Head of caudate nucleus (tissue), 42 donors: ENCODE measurements at places on chromosomes 3 and 15.

GRCh38 chr3:52202384-52203077 is 4.6 kb downstream of the ALAS1 start:
- no peak for DNase-seq

DNA sequence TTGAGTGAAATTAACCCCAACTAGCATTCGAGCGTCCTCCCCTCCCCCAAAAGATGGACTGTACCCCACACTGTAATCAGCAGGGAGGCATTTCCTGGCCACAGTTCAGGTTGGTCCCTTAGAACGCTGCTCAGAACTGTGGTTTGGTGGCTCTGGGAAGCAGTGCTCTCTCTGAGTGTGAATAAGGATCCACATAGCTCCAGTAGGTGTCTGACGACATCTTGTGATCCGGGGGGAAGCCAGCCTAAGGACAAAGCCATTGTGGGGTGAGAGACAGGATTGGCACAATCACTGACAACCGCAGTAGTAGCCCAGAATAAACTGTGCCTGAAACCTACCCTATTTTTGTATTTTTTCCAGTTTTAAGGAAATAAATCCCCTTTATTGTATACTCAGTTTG is 125.3 kb downstream of the IGF1R start:
- DNase-seq: no peak

GRCh38 chr3:52310861-52311575 is 5.1 kb upstream of the DNAH1 start:
- no peak for DNase-seq

DNA sequence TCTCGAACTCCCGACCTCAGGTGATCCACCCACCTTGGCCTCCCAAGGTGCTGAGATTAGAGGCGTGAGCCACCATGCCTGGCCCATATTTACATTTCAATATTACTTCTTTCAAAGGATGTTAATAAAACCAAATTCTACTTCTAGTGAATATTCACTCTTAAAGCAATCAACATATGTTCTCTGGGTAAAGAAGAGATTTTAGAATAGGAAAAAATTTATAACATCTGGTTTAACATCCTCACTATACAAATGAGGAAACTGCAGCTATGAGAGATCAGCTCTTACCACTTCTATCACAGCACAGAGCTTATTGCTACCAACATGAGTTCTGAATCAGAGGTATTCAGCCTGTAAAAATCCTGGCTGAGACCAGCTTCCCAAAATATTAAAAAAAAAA is 48.7 kb downstream of the IL17RD start:
- no peak for DNase-seq

DNA sequence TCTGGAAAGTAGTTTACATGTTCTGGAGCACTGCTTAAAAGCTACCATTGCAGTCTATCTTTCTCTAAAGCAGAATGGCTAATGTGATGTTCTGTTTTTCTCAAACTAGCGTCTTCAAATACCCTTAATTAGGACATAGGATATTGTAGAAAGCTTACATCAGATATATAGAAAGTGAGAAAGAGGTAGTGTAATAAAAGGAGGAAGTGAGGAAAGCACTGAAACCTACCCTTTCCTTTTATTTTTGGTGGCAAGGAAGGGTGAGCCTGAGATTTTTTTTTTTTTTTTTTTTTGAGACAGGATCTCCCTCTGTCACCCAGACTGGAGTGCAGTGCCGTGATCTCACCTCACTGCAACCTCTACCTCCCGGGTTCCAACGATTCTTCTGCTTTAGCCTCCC is 9.4 kb downstream of the SENP2 start:
- DNase-seq: no peak

GRCh38 chr3:39783680-39784079 is 25.7 kb upstream of the MYRIP start:
- no peak for DNase-seq

DNA sequence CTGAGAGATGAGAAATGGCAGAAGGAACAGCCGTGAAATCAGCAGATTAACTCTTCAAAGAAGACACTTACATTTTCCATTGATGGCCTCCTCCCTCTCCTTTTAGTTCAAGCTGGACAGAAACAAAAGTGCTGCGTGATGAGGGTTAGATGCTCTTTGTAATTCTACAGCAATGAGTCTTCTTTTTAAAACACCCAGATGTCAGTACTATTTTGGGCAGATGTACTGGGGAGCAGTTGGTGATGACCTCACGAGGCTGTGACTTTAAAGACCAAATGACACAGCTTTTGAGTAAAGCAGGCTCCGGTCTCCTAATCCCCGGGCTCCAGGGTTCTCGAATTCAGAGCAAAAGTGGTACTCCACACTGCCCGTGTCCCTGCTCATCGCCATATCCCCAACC is 198.2 kb downstream of the SLCO3A1 start:
- no peak for DNase-seq

- peak; percentile 7 for DNase-seq
These were observed 38.8 kb upstream of the MLF1 start for GRCh38 chr3:158532099-158532734.

GRCh38 chr3:42163622-42164244 is 72.6 kb downstream of the TRAK1 start:
- no peak for DNase-seq

GRCh38 chr3:153744889-153745288 is 376.3 kb upstream of the ARHGEF26 start:
- no peak for DNase-seq

DNA sequence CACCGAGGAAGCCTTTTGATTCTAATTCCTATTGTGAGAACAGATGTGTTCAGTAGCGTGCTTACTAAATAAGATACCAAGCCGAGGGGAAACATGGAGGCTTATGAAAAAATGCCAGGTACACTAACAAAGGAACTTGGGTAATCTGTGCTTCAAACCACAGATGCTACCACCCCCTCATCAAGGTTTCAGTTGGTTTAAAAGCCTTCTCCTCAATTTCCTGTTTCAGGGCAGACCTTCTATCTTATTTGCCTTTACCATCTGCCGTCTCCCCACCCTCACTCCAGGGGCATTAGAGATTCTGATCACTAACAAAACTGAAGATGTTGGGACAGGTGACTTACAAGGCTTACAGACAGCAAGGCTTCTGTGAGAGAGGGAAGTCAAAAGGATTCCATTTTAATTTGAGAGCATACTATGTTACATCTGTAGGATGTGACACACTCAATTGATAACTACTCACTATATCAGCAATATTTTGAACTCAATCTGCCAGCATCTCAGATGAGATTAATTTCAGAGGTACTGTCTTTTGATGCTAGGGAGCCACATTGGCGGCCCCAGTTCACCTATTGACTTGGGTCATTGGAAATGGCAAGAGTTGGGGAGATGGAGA is 60.6 kb upstream of the PLCL2 start:
- DNase-seq: no peak

DNA sequence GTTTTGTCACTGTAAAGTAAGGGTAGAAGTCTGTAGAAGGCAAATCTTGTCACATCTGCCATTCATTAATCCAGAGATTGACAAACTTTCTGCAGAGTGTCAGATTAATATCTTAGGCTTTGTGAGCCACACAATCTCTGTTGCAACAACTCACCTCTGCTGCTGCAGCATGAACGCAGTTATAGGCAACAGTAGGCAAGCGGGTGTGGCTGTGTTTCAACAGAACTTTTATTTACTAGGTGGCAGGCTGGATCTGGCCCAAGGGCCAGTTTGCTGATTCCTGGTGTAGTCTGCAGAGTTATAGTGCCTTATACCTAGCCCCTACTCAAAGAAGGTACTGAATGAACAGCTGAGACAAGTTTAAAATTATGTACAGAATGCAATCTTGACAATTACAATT is 396.7 kb downstream of the FOXP1 start:
- DNase-seq: no peak

DNA sequence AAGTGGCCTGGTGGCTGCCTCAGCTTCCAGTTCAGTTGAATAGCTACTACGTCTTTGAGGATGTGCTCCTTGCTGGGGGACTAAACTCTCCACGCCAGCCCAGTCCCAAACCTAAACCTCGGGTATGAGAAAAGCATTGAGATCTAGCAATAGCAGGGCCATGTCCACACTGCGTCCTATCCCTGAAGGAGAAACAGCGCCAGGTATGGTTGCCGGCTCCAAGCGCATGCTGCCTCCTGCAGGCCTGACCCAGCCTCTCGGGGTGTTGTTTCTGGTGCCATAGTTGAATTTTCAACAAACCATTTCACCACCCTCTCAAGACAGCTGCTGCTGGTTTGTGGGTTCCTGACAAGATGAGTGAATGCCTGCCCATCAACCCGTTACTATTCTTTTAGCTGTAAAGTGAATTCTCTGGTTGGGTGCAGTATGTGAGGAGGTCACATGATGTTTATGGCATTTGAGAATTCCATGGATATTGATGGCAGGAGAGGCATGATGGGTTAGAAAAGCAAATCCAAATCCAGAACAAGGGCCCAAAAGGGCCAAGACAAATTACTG is 13.0 kb upstream of the SLC28A1 start:
- no peak for DNase-seq

GRCh38 chr3:177523067-177523675 is 325.9 kb upstream of the TBL1XR1 start:
- DNase-seq: no peak

DNA sequence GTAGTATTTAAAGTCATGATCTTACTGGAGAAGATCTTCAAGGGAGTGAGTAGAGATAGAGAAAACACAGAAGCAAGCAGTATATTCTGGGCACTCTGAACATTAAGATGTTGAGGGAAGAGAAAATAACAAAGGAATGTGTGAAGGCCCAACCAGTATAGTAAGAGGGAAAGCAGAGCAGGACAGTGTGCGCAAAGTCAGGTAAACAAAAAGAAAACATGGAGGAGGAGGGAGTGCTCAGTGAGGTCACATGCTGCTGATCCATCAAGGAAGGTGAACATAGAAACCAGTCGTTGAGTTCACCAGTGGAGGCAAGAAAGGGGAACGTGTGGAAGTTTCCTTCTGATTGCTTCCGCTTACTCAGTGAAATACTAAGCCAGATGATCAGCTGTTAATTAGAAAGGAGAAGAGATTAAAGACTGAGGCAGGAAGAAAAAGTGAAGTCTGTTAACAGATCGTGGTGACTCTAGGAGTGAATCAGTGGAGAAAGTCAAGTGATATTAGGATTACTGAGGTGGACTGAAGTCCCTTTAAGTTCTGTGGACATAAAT is 47.2 kb downstream of the OPA1 start:
- DNase-seq: no peak

GRCh38 chr3:33544126-33544525 is 103.9 kb upstream of the UBP1 start:
- DNase-seq: no peak

GRCh38 chr3:13579063-13579462 is 30.1 kb downstream of the FBLN2 start:
- no peak for DNase-seq

GRCh38 chr3:101379658-101380376 is 59.4 kb upstream of the IMPG2 start:
- DNase-seq: no peak

DNA sequence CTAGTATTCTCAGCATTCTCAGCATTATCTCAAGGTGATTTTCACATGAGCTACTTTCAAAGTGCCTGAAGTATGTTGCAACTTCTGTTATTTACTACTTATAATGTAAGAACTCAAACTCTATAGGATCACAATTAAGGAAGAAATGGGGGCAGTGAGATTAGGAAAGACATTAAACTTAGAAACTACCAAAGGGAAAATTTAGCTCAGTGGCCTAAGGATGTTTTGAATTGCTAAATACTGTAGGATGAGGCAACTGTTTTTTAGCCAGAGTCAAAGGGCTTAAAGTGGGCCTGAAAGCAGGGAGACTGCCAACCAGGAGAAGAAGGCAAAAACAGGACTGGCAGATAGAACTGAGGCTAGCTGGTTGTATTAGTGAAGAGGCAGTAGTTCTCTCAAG is 55.5 kb upstream of the MBNL1 start:
- DNase-seq: no peak

- no peak for DNase-seq
These were observed 9.2 kb downstream of the POC1A start for GRCh38 chr3:52144796-52145735.

DNA sequence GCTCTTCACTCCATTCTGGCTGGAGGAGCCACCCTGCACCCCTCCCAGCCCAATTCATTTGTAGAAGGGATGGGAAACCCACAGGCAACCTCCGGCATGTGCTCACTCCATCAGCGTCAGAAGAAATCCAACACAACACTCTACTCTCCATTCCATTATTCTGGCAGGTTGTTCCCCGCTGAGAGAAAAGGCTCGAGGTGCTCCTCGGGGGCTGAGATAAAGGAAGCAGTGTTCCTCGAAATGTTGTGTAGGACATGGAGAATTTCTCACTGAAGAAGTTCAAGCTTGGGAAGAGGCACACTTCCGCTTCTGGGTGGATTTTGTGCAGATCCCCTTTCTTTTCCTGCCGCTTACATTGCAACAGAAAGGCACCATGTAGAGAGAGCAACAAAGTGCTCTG is 355.0 kb upstream of the CFAP20DC start:
- no peak for DNase-seq

GRCh38 chr3:72998466-72998865 is 1.9 kb downstream of the PPP4R2 start:
- no peak for DNase-seq

GRCh38 chr3:180329187-180329586 is 272.8 kb upstream of the TTC14 start:
- no peak for DNase-seq

DNA sequence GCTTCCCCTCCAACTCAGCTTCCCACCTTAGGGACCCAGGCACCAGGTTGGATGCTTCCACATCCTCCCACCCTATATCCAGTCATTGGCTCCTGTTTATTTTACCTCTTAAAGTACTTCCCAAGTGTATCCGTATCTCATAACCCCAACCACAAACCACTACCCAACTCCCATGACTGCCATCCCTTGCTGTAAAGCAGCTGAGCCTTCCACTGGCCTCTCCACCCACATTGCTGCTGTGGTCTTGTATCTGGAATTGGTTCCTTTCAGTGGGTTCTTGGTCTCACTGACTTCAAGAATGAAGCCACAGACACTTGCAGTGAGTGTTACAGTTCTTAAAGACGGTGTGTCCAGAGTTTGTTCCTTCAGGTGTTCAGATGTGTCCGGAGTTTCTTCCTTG is 79.8 kb upstream of the HRH1 start:
- no peak for DNase-seq

DNA sequence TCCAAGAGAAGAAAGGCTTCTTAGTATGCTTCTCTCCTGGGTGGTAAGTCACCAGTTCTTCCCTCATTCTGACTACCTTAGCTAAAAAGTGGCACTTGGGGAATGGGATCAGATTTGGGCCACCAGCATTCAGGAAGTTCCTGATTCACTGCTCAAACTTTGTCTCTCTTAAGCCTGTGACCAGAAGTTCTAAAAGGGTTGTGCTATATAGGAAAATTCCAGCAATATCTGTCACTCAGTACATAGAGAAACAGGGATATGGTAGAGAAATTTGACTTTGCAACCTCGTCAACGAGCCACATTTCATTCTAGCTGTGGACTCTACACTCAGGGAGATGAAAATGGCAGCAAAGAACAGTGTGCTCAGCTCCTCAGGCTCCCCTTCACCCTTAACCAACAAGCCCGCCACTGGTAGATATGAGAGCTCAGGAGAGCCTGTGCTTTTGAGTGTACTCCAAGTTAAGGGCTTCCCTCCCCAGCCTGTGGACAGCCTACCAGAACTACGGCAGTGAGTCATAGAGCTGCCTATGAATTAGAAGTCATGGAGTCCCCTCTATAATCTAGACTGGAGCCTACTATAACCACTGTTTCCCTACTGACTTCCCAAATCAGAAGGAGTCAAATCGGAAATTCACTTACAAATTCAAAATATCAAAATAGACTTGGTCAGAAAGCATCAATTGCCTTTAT is 52.6 kb upstream of the MYO5C start:
- DNase-seq: no peak
